ENCODE measurements at places on chromosomes 2 and 18.

- peak; percentile 88 for DNase-seq
Measured at GRCh38 chr2:219176818-219177551, at the start of gene CNPPD1. Gene CNPPD1, minus strand, starts transcription at chr2:219176925. Its CDS starts 97 bp downstream, at chr2:219176828.

DNA sequence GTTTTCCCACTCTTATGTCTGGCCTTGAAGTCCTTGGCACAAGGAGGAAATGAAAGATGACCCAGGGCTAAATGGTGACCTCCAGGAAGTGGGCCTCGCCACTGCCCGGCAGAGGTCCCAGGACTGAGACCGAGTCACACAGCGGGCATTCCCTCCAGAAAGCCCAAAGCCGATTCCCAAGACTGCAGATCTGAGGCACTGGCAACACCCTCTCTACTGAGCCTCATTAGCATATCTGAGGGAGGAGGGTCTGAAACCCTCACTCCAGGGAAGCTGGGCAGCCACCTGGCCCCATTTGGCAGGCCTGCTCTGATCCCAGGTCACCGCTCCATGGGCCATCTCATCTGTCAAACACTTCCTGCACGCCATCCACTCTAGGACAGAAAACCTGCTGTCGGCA lies 29.1 kb downstream of the FAM178B start:
- DNase-seq, result no peak

DNA sequence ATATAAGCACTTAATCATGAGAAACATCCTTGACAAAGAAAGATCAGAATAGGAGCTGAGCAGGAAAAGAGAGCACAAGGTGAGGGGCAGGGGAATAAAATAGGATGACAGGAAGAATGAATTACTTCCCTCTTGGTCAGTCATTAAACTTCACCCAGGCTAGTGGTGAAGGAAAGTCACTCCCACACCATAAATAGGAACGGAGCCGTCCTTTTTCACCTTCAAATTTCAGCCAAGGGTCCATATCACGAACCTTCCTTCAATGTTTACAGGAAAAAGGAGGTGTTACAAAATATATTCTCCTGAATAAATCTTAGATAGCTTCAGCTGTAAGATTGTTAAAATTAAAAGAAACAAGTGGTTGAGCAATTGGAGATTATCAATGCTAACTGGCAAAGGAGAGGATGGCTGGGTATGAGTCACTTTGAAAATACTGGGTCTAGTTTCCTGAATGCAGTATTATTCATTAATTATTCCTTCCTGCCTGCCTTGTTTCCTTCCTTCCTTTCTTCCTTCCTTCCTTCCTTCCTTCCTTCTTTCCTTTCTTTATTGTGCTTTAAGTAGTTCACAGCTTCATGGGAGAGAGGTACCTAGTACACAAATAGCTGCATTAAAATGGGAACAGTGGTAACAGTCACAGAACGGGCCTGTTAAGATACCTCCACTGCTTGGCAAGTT lies 292.3 kb upstream of the ID2 start:
- no peak for DNase-seq

- DNase-seq, result no peak
Measured at GRCh38 chr2:235485362-235485761, 8.5 kb upstream of the AGAP1 start.

GRCh38 chr2:181742922-181743722 lies 62.8 kb upstream of the NEUROD1 start:
- no peak for DNase-seq

- DNase-seq, result no peak
Measured at GRCh38 chr2:43361286-43361685, 134.9 kb upstream of the ZFP36L2 start.

DNA sequence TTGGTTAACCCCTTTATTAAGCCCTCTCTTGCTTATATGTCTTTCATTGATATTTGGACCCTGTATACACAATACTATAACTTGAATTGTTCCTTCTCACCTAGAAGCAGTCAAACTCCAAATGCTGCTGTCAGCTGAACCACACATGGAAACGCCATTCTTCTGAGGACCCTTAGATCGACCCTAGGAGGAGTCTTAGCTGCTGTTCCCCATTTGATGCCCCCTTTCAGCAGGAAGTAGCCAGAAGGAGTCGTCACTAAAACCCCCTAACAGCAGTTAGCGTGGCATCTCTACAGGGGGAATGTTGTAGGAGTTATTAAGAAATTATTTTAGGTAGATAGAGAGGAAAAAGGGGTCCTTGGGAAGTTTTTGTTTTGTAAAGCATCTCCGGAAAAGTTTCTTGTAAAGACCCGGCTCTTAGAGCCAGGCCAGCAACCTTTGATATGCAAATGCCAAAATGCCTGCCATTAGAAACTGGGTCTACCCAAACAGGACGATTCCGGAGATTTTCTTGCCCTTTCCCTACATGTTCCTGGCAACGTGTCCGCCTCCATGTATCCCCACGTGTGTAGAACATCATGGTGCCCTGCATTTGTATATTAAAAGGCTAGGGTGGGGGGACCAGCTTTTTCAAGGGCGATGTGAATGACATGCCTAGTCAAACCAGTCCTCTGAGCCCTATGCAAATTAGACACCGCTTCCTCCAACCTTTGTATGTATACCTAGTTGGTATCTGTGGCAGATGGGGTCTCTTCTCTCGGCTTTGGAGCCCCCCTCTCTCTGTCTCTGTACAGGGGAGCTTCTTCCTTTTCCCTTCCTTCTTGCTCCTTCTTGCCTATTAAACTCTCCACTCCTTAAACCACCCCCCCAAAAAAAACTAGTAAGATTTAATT lies 638.4 kb upstream of the POU3F3 start:
- DNase-seq, result no peak

Data from stimulated activated CD4-positive, alpha-beta T cell treated with anti-CD3 and anti-CD28 coated beads, Interleukin-1b, Interleukin-23, amount 100 ng/mL, for 4 hours (primary cell).